ENCODE measurements at places on chromosomes 3 and 15.

DNA sequence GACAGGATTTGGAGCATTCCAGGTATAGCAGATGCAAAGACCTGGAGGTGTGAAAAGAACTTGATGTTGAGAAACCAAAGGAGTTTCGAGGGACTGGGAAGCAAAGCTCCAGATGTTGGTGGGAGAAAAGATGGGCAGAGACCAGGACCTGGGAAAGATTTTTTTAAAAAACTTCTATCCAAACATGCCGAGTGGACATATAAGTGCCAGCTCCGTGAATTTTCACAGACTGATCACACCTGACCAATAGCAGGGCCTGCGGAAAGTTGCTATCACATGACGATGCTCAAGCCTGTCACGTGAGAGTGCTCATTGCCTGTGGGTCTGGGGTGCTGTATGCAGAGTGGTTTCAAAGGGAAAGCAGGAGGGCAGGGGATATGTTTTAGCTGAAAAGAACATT lies 19.9 kb downstream of the SMAD6 start:
- no peak for DNase-seq

DNA sequence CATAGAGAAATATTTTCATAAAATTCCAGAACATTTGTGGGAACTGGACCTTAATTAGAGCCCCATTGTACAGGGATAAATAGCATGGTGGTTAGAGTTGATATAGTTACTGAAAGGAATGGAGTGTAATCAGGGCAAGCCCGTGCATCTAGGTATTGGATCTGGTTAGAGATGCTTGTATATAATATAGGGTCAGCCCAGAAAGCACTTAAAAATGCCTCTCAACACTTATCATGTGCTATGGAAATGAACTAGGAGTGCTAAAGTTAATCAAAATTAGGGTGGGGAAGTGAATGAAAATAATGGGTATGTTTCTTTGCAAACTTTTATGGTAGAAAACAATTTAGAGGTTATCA lies 308.3 kb upstream of the NR2E3 start:
- no peak for DNase-seq

- DNase-seq: no peak
Measured at GRCh38 chr15:56760186-56760585, 26.9 kb upstream of the ZNF280D start.

GRCh38 chr15:34609102-34610057 lies 25.9 kb upstream of the GOLGA8B start:
- no peak for DNase-seq

GRCh38 chr15:25244731-25245585 lies 193.9 kb downstream of the UBE3A start:
- DNase-seq: no peak

- DNase-seq: no peak
Measured at GRCh38 chr3:167718582-167718981, 16.1 kb downstream of the PDCD10 start.

GRCh38 chr3:134796281-134797056 lies 1.4 kb downstream of the EPHB1 start:
- no peak for DNase-seq

All from pons (tissue), 1 donor.